ENCODE measurements at places on chromosomes 12 and 14. TPM values are rescaled to one million over a fixed set of nuclear protein-coding genes. Genes with fewer than 3 reads are reported as not detected.

FAM234B gene
- total RNA-seq, result 4.5 TPM

CAND1 gene
- total RNA-seq, result 111 TPM

NANOG gene
- total RNA-seq, result not detected

LTA4H gene
- total RNA-seq, result 38.1 TPM

ZBTB25 gene
- total RNA-seq, result 78.0 TPM

TAS2R13 gene
- total RNA-seq, result 1.4 TPM

PHLDA1 gene
- total RNA-seq, result 42.0 TPM

FLRT2 gene
- total RNA-seq, result not detected

MAP1LC3B2 gene
- total RNA-seq, result 2.2 TPM

TMEM63C gene
- 1.2 TPM for total RNA-seq

B3GNT4 gene
- not detected for total RNA-seq

KRT71 gene
- total RNA-seq, result not detected

KANSL2 gene
- 116 TPM for total RNA-seq

NFATC4 gene
- total RNA-seq, result not detected

SLC5A8 gene
- total RNA-seq, result not detected

ERGIC2 gene
- total RNA-seq, result 37.4 TPM

DNA sequence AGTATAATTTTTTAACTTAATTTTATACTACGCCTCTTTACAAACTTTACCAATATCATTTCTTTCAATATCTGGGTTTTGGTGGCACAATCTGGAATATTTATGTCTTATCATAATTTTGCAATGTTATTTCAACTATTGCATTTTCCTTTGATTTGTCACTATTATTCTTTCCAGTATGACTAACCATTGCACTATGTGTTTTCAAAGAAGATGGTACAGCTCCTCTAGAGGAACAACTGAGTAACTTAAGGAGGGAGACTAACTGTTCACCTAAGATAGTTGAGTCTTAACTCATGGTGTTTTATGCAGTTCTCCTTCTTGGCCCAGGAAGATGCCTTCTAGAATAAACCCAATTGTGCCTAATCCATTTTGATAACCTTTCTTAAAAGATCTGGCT lies 60.5 kb upstream of the KIF21A start:
- no peaks in the 10 kb centered on the region for H3K36me3 ChIP-seq
- no peak overlapping the region for H3K4me3 ChIP-seq
- H3K27ac ChIP-seq, result no peak overlapping the region
- DNase-seq, result no peak

GRCh38 chr12:29960122-29960521 lies 176.4 kb upstream of the TMTC1 start:
- no peak for DNase-seq
- H3K27ac ChIP-seq, result no peak overlapping the region
- H3K4me3 ChIP-seq, result no peak overlapping the region
- no peaks in the 10 kb centered on the region for H3K27me3 ChIP-seq

GRCh38 chr12:15778126-15778525 lies 11.1 kb downstream of the EPS8 start:
- H3K36me3 ChIP-seq, result no peaks in the 10 kb centered on the region
- H3K27ac ChIP-seq, result no peak overlapping the region
- no peak overlapping the region for H3K4me3 ChIP-seq
- no peak for DNase-seq
- H3K4me1 ChIP-seq, result no peaks in the 10 kb centered on the region

DNA sequence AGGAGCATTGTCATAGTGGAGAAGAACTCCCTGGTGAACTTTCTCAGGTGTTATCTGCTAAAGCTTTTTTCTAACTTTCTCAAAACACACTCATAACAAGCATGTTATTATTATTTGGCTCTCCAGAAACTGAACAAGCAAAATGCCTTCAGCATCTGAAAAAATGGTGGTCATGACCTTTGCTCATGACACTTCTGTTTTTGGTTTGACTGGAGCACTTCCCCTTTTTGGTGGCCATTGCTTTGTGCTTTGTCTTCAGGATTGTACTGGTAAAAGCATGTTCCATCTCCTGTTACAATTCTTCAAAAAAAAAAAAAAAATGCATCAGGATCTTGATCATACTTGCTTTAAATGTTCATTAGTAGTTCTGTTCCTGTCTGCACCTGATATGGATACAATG lies 1241.6 kb upstream of the USP15 start:
- H3K4me3 ChIP-seq, result no peak overlapping the region
- no peaks in the 10 kb centered on the region for H3K4me1 ChIP-seq
- no peaks in the 10 kb centered on the region for H3K36me3 ChIP-seq
- H3K27ac ChIP-seq, result no peak overlapping the region
- no peaks in the 10 kb centered on the region for H3K27me3 ChIP-seq
- no peak for DNase-seq

GRCh38 chr14:90054803-90055202 lies 7.0 kb upstream of the KCNK13 start:
- H3K4me3 ChIP-seq, result no peak overlapping the region
- H3K27me3 ChIP-seq, result peaks cover 44% of the 10 kb centered on the region
- H3K36me3 ChIP-seq, result no peaks in the 10 kb centered on the region

- no peaks in the 10 kb centered on the region for H3K36me3 ChIP-seq
- H3K27me3 ChIP-seq, result no peaks in the 10 kb centered on the region
- DNase-seq, result no peak
Measured at GRCh38 chr12:4323396-4323795, 2.4 kb downstream of the TIGAR start.

- no peaks in the 10 kb centered on the region for H3K4me1 ChIP-seq
- H3K4me3 ChIP-seq, result no peak overlapping the region
- H3K36me3 ChIP-seq, result no peaks in the 10 kb centered on the region
- DNase-seq, result no peak
Measured at GRCh38 chr14:98393527-98393926, 878.5 kb downstream of the BCL11B start.

GRCh38 chr14:56976211-56976610 lies 165.9 kb upstream of the OTX2 start:
- no peak for DNase-seq
- no peak overlapping the region for H3K4me3 ChIP-seq
- no peaks in the 10 kb centered on the region for H3K4me1 ChIP-seq

- no peaks in the 10 kb centered on the region for H3K36me3 ChIP-seq
- no peak overlapping the region for H3K27ac ChIP-seq
- peaks cover 7% of the 10 kb centered on the region for H3K27me3 ChIP-seq
- DNase-seq, result no peak
- H3K4me3 ChIP-seq, result no peak overlapping the region
Measured at GRCh38 chr14:24379907-24380730, 12.1 kb downstream of the NFATC4 start.

DNA sequence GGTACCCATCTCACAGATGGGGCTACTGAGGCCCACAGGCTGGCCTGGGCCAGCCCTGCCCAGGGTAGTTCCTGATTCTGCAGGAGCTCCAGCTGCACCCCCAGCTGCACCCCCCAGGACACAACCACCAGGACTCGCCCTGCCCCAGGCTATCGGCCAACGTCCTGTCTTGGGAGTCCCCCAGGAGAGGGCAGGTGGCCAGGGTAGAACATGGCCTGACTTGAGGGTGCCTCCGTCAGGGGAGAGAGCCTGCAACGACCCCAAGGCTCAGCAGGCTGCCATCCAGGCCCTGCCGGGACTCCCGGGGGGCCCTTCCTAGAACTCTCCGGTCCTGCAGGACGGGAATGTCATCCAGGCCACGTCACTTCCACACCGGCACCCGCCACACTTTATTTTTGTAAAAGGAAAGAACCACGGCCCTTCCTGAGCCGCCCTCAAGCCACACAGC lies 15.8 kb downstream of the JAG2 start:
- H3K4me3 ChIP-seq, result no peak overlapping the region
- H3K36me3 ChIP-seq, result no peaks in the 10 kb centered on the region
- no peaks in the 10 kb centered on the region for H3K4me1 ChIP-seq

DNA sequence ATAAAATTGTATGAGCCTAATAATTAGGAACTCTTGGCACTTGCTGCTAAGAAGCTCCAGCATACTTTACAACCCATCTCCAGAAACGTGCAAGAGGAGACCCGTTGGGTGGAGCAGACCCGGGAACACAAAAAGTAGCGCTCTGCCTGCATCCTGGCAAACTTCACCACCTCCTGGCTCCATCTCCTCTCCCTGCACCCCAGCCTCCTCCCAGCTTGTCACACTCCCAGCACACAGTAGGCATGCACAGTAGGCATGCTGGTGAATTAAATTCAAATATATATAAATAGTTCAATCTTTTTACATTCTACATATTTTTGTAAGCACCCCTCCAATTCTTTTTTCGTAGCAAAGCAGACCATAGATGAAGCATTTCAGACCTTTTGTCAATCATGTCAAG lies 1.2 kb downstream of the VSIG10 start:
- H3K4me3 ChIP-seq, result no peak overlapping the region
- H3K27me3 ChIP-seq, result peaks cover 3% of the 10 kb centered on the region
- DNase-seq, result no peak
- no peaks in the 10 kb centered on the region for H3K36me3 ChIP-seq

DNA sequence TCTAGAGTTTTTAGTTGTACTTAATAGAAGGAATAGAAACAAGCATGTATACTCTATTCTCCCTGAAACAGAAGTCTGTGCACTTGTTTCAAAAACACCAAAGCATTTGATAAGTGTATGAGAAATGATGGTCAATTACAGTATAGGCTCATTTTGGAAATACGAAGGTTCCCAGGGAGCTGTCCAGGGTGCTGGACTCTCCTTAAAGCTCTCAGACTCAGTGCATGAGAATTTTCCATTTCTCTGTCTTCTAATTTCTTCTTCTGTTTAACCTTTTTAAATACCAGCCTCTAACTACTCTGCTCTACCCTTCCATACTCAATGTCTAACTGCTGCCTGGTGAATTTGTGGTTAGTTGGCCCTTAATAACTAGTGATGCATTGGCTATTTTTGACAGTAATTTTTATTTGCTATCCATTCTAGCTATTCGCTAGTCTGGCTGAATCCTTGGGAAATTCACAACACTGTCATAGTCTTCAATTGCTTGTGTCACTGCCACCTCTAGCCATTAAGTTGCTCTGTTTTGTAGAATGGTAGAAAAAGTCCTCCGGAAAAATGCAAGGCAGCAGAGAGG lies 229.2 kb downstream of the NRXN3 start:
- no peak overlapping the region for H3K27ac ChIP-seq
- no peak overlapping the region for H3K4me3 ChIP-seq
- no peaks in the 10 kb centered on the region for H3K27me3 ChIP-seq
- no peaks in the 10 kb centered on the region for H3K4me1 ChIP-seq
- DNase-seq, result no peak

DNA sequence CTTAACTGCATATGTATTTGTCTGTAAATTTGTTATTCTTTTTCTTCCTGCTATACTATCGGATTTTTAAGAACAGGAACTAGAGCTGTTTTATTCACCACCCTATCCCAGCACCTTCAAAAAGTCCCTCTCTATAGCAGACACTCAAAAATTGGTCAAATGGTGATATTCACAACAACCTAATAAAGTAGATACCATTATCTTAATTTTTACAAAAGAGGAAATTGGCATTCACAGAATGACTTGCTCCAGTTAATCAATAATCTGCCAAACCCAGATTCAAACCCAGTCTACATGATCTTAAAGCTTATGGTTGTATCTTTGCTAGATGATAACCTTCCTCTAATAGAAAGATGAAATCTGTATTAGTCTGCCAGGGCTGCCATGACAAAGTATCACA lies 426.6 kb downstream of the EGLN3 start:
- H3K27me3 ChIP-seq, result no peaks in the 10 kb centered on the region
- no peak overlapping the region for H3K4me3 ChIP-seq
- no peak overlapping the region for H3K27ac ChIP-seq

DNA sequence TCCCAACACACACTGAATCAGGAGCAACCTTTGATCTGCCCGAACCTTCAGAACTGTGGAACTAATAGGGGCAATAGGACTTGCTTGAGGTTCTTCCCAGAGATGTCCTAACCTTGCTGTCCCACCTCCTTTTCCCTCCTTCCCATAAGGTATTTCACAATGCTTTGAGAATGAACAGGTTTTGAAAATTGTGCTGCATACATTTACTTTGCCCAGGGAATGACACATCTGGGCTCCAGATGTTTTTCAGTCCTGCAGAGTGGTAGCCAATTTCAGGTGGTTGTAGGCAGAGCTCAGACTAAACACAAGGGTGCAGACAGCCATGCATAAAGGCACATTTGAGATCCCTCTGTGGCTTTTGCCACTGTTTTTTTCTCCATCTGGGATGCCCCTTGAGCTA lies 206.7 kb upstream of the PWP1 start:
- DNase-seq, result no peak
- no peaks in the 10 kb centered on the region for H3K27me3 ChIP-seq
- H3K4me1 ChIP-seq, result no peaks in the 10 kb centered on the region
- no peak overlapping the region for H3K27ac ChIP-seq
- H3K36me3 ChIP-seq, result no peaks in the 10 kb centered on the region
- no peak overlapping the region for H3K4me3 ChIP-seq

DNA sequence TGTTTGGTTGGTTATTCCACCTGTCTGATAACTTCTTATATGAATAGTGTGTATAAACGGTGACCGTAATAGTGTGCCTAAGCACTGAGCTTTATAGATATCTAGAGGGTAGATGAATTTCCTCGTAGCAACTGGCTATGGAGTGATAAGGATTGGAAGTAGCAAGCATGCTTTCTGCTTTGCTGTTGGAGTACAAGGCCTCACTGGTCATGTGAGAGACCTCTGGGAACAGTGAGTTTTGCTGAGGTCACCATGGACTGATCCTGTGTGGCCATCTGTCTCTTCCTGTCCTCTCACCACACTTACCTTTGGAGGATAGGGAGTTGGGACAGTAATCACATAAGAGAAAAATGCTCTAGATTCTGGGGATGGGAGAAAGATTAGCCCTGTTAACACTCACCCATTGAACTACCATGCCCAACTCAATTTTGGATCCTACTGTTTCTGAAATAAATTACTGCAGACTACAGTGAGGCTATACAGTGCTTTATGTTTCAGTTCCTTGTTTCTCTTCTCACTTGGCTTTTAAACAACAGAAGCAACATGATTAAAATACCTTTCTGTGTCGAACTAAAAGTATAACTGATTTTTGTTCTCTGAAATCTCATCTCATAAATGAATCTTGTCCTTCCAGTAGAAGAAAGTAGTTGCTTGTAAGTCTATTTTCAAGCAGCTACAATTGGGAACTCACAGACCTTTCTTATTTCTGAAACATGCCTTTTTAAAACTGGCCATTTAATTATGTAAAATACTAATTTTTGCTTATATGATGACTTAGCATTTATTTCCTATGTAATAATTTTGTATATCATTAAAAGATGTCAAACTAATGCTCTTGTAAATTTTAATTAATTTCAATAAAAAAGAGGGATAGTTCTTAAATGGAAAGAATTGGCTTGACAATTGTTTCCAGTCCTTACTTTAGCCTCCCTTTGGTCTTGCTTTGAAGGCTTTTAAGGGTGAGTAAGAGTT lies 8.3 kb downstream of the TMX1 start:
- H3K27ac ChIP-seq, result no peak overlapping the region
- H3K4me1 ChIP-seq, result peaks cover 18% of the 10 kb centered on the region
- H3K27me3 ChIP-seq, result no peaks in the 10 kb centered on the region
- peaks cover 64% of the 10 kb centered on the region for H3K36me3 ChIP-seq
- no peak overlapping the region for H3K4me3 ChIP-seq

DNA sequence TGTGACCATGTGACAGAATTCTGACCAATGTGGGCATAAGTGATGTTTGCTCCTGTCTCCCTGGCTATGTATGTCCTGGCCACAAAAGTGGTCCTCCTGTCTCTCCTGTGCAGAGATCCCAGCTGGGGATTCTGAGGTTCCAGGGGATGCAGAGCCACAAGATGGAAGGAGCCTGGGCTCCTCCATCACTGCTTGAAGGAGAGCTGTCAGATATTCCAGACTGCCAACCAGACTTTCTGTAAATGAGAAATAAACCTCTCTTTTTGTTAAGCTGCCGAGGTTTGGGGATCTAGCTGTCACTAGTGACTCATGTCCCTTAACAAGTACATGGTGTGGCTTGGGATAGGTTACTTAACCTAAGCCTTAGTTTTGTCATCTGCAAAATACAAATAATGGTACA lies 21.9 kb downstream of the BDKRB1 start:
- H3K4me1 ChIP-seq, result no peaks in the 10 kb centered on the region
- no peak for DNase-seq
- H3K4me3 ChIP-seq, result no peak overlapping the region
